ENCODE measurements at places on chromosomes 5 and 9. TPM values are rescaled to one million over a fixed set of nuclear protein-coding genes. Genes with fewer than 3 reads are reported as not detected.
A peak's percentile ranks its signal among the peaks of the same experiment; 100 is the strongest.

Gene ICE1
- total RNA-seq, result 33.7 TPM

- no peak for DNase-seq
- H3K4me3 ChIP-seq, result no peak overlapping the region
- H3K36me3 ChIP-seq, result no peaks in the 10 kb centered on the region
- no peaks in the 10 kb centered on the region for H3K4me1 ChIP-seq
- no peaks in the 10 kb centered on the region for H3K27me3 ChIP-seq
Observed at GRCh38 chr9:75775966-75776691, 114.3 kb upstream of the PCSK5 start.

Gene LTC4S
- 10.2 TPM for total RNA-seq

- H3K4me1 ChIP-seq, result peaks cover 16% of the 10 kb centered on the region
- H3K36me3 ChIP-seq, result no peaks in the 10 kb centered on the region
- H3K27me3 ChIP-seq, result no peaks in the 10 kb centered on the region
- no peak for DNase-seq
- H3K27ac ChIP-seq, result peak overlapping the region; percentile 57
- H3K4me3 ChIP-seq, result no peak overlapping the region
Observed at GRCh38 chr9:114499528-114499927, 5.7 kb downstream of the WHRN start.

GRCh38 chr5:56638768-56639238, 176.5 kb upstream of the MAP3K1 start:
- no peak overlapping the region for H3K27ac ChIP-seq
- H3K4me3 ChIP-seq, result no peak overlapping the region
- no peaks in the 10 kb centered on the region for H3K36me3 ChIP-seq
- H3K4me1 ChIP-seq, result no peaks in the 10 kb centered on the region
- no peak for DNase-seq
- no peaks in the 10 kb centered on the region for H3K27me3 ChIP-seq

Gene PCDHB11
- total RNA-seq, result 5.6 TPM

DNA sequence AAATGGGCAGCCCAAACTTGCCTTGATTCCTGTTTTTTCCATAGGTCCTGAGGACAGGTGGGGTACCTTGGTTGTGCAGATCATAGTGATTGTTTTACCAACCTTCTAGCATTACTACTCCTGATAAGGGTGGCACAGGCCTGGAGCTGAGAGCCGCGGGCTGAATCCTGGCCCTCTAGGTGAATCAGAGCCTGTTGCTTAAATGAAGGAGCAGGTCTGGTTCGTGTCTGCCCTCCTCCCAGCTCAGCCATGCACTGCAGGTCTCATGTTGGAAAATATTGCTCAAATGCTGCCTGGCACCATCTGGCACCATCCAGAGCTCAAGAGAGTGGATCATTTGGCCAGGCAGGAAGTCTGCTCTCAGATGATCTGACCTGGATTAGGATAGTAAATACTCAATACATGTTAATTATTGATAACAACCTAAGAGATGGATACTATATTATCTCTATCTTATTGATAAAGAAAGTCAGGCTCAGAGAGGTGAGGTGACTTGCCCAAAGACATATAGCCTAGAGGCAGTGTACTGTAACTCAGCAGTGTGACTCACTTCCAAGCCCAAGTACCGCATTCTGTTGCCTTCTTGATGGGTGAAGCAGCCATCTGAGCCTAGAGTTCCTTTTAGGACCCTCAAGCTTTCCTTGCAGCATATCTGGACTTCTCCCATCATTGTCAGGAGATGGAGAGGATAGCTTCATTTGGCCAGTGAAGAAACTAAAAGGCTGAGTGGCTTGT, 104.3 kb upstream of the PITX1 start:
- no peak for DNase-seq
- no peak overlapping the region for H3K4me3 ChIP-seq
- H3K36me3 ChIP-seq, result no peaks in the 10 kb centered on the region
- no peaks in the 10 kb centered on the region for H3K27me3 ChIP-seq

Gene FNIP1
- total RNA-seq, result 43.1 TPM

Gene TPPP
- total RNA-seq, result 1.1 TPM

GRCh38 chr9:81848472-81848871, 79.8 kb upstream of the SPATA31D4 start:
- no peak overlapping the region for H3K4me3 ChIP-seq
- no peaks in the 10 kb centered on the region for H3K4me1 ChIP-seq
- DNase-seq, result no peak
- H3K36me3 ChIP-seq, result no peaks in the 10 kb centered on the region
- no peaks in the 10 kb centered on the region for H3K27me3 ChIP-seq
- H3K27ac ChIP-seq, result no peak overlapping the region

Measured in adrenal gland (tissue), 19 donors.